SJSA1 (cell line): ENCODE measurements at places on chromosomes 16 and 17. TPM values are rescaled to one million over a fixed set of nuclear protein-coding genes. Genes with fewer than 3 reads are reported as not detected.

Gene SULT1A2
- not detected in 2 replicates for total RNA-seq

DNA sequence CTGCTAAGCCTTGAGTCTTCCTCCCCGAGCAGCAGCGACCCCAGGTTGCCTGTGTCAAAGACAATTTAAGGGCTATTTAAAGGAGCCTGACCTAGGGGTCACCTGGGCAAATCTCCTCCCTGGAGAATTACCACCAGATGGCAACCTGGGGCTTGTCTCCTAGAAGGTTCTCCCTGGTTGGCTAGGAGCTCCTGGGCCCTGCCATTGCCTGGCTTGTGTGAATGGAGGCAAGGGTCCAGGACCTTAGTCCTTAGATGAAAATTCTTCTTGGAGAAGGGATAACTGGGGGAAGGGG is 51.3 kb upstream of the TAC4 start:
- DNase-seq: no peak

DNA sequence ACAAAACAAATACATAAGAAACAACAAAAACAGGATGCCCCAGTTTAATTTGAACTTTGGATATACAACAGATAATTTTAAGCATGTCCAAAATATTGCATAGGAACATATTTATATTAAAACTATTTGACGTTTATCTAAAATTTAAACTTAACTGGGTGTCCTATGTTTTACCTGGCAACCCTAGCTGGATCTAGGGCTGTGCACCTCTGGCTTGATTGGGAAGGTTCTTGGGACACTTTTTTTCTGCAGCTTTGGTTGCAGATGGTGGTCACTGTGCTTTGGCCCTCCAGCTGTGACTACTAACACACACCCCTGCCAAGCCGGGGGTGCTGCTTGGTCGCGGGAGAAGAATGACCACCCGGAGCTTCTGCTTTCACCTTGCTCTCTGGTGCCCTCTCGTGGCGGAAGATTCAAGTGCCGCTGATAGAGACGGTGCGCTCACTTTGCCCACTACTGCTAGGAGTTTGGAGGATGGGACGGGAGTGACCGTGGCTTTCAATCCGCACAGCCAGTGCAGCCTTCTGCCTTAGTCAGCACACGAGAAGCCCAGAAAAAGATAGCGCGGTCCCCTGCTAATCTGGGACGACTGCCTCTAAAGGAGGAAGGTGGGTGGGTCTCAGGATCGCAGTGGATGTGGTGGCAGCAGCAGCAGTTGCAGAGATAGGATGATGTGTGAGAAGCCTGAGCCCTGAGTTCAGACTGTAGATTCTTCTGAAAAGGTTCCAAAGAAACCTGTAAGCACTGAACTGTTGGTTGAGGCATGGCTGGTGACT is 6.7 kb downstream of the SPACA3 start:
- DNase-seq: peak; percentile 49

GRCh38 chr17:73192206-73192893 is 505 bp upstream of the COG1 start:
- DNase-seq: peak; percentile 93
